ENCODE measurements at places on chromosomes 2 and 18. TPM values are rescaled to one million over a fixed set of nuclear protein-coding genes. Genes with fewer than 3 reads are reported as not detected.

The NUP35 gene
- 7.9 TPM for total RNA-seq

The DPP10 gene
- total RNA-seq = 0.16 TPM

The GCG gene
- not detected for total RNA-seq

The RALBP1 gene
- total RNA-seq = 46.2 TPM

The GALNT3 gene
- 0.08 TPM for total RNA-seq
